Activated T-helper 2 cell treated with anti-CD3 and anti-CD28 coated beads, Interferon-gamma antibody, Interleukin-2, Interleukin-4, amounts not matched to agents 10 μg/mL and 5 μg/mL and 100 μg/mL, durations not matched to agents 14 hours and 24 hours and 36 hours (primary cell): ENCODE measurements at places on chromosomes 5 and 9.
A peak's percentile ranks its signal among the peaks of the same experiment; 100 is the strongest.

DNA sequence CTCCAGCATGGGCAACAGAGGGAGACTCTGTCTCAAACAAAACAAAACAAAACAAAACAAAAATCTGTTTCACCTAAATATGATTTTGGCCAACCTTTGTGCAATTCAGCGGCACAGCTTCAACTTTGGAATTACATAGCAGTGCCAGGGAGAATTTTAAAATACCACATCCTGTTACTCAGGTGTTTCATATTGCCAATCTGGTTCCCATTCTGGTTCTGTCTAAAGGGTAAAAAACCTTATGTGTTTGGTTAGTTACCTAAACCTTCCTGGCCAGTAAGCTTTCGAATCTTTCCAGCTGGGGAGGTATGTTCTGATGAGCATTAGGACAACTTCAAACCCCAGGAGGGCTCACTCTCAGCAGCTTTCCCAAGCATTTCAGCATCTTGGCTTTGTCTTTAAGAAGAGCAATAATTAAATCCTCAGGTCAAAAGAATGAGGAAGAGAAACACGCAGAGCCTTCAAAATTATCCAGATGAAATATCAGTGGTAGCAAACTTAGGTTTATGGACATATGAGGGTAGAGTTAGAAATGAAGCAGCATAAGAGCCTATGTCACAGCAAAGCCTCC lies 2.7 kb downstream of the DAB2 start:
- H3K4me3 ChIP-seq, result no peak overlapping the region
- H3K4me1 ChIP-seq, result peaks cover 6% of the 10 kb centered on the region
- DNase-seq, result no peak
- H3K27ac ChIP-seq, result no peak overlapping the region
- H3K27me3 ChIP-seq, result peaks cover 54% of the 10 kb centered on the region
- no peaks in the 10 kb centered on the region for H3K36me3 ChIP-seq

GRCh38 chr5:149212198-149212951 lies 59.3 kb upstream of the AFAP1L1 start:
- H3K4me1 ChIP-seq, result no peaks in the 10 kb centered on the region
- H3K36me3 ChIP-seq, result no peaks in the 10 kb centered on the region
- no peak overlapping the region for H3K27ac ChIP-seq
- H3K27me3 ChIP-seq, result peaks cover 4% of the 10 kb centered on the region
- no peak overlapping the region for H3K4me3 ChIP-seq

DNA sequence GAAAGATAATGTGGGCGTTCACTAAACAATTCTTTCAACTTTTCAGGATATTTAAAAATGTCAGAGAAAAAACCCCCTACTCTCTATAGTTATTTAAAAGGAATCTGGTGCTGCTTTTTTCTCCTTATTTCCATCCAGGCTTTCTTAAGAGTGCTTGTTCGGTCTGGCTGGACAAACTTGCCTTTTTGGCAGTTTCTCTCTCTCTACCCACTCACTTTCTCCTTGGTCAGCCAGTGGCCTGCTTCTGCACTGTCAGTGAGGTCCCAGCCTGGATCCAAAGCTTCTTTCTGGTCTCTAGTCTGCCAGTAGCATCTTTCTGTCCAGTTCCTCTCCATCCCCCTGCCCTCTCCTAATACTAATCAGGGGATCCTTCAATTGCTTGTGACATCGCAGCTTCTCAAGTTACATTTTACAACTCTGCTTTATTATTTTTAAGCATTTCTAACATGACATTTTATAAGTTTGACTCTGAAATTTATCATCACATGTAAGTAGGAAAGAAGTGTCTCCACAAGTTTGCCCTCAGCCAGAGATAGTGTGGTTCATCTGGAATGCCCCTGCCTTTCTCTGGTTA lies 50.4 kb downstream of the PIK3R1 start:
- no peak for DNase-seq
- H3K27me3 ChIP-seq, result no peaks in the 10 kb centered on the region
- peak overlapping the region; percentile 14 for H3K27ac ChIP-seq
- no peak overlapping the region for H3K4me3 ChIP-seq
- H3K36me3 ChIP-seq, result no peaks in the 10 kb centered on the region
- H3K4me1 ChIP-seq, result peaks cover 73% of the 10 kb centered on the region

- no peak overlapping the region for H3K4me3 ChIP-seq
- H3K27ac ChIP-seq, result no peak overlapping the region
- no peaks in the 10 kb centered on the region for H3K4me1 ChIP-seq
- no peaks in the 10 kb centered on the region for H3K27me3 ChIP-seq
- H3K36me3 ChIP-seq, result no peaks in the 10 kb centered on the region
Observed at GRCh38 chr5:150525163-150525562, 17.2 kb downstream of the NDST1 start.
